Suppressor macrophage treated with lipopolysaccharide for 4 hours (primary cell): ENCODE measurements at places on chromosomes 4 and X.
A peak's percentile ranks its signal among the peaks of the same experiment; 100 is the strongest.

DNA sequence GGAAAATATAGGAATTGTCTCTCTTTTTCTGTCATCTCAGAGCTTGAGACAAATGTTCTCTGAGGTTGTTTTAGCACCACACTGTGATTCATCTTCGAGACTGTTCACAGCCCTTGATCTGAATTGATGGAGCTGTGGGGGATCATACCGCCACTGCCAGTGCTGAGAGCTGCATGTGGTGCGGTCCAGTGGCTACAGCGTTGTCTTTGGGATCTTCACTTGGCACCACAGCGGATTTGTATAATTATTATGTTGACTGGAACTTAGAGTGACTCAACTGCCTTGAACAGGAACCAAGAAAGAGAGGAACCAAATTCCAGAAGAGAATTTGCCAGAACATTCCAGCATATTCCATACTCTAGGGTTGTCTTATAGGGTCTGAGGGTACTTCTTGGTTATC lies 29.1 kb downstream of the TBL1X start:
- no peak for DNase-seq

DNA sequence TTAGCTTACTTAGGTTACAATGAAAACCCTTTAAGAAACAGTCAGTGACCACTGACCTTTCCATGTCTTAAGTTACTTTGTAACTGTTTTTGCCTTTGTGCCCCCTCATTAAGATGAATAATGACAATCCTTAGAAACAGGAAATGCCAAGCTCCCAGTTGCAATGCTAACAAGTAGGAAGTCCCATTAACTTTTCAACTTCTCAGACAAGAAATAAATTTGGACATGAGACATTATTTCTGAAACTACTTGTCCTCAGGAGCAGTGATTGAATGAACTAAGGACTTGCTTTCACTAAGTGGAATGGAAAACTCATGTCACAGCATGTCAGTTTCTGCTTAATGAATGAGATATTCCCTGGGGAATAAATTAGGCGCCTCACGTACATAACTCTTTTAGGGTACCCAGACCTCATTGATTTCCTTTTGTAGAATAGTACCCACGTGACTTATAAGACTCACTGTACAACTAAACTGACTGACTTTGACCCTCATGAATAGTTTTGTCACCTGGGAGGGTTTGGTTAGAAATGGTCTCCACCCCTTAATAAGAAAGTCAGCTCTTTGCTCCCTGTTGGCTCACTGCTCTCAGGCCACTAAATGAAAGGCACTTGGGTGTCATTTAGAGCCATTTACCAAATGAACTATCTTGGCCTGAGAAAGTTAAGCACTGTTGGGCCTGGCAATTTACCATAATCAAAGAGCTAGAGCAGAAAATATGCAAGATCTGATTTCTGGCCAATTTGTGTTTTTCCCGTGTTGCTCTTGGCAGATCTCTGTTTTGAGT lies 383.9 kb downstream of the RPA4 start:
- DNase-seq, result no peak

GRCh38 chrX:724256-724655 lies 93.7 kb downstream of the SHOX start:
- DNase-seq, result no peak

DNA sequence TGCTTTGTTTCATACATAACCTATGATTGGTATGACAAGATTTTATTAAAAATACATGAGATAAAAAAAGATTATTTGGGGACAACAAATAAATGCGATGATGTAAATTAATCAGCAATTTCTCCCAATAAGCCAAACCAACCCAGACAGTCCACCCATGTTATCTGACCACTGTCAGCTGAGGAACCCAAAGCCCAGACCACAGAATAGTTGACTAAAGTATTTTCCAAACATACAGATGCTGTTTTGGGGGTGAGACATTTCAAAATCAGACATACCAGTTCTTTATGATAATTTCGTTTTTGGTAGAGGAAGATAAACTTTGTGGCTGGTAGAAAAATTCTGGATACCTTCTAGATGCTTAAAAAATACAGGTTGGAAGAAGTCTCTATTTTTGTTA lies 650.8 kb upstream of the FAM241A start:
- no peak for DNase-seq

- no peak for DNase-seq
Measured at GRCh38 chr4:37685161-37685822, 884 bp downstream of the RELL1 start.

DNA sequence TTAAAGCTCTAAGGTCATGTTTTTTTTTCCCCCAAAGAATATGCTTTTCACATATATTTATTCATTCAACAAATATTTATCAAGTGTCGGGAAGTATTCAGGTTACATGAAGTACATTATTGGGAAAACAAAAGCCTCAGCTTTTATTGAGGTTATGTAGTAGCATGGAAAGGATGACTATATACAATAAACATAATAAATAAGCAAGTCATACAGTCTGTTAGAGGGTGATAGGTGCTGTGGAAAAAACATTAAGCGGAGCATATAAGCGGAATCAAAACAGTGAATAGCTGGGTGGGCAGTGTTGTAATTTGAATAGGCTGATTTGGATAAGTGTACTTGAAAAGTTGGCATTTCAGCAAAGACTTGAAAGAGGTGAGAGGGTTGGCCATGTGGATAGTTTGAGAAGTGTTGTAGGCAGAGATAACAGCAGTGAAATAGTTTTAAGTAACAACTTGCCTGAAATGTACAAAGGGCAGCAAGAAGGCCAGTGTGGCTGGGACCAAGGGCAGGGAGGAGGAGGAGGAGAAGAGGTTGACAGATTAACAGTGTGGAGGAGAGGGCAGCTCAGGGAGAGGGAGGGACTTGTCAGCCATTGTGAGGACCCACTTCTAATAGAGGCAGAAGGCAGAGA lies 558.7 kb downstream of the SPRY1 start:
- no peak for DNase-seq

DNA sequence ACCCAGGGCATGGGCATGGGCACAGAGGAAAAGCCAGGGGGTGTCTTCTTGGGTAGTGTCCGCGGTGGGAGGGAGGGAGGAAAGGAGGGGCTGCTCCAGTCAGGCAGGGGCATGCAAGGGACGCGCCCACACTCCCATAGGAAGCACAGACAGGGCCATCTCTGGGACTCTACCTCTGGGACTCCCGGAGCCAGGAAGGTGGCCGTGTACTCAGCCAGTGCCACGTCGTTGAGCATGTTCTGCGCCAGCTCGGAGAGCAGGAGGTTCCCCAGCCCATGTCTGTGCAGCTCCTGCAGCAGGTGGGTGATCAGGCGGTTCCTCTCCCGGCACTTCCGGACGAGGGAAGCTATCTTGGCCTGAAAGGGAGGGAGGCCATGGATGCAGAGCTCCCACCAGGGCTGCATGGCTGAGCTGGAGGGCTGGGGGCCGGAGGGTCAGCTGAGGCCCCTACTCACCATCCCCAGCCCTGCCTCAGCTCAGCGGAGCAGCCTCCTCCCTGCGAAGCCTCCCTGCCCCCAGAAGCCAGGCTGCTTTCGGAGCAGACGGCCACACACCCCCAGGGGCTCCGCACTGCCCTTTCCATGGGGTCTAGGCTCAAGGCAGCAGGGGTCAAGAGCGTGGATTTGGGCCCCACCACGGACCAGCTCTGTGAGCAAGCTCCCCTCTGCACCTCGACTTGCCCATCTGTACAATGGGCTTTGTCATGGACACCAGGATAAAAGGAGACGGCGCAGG lies 44.6 kb downstream of the C4orf50 start:
- no peak for DNase-seq

- DNase-seq, result no peak
Measured at GRCh38 chr4:1050486-1051213, 39.2 kb downstream of the FGFRL1 start.

- DNase-seq, result no peak
Measured at GRCh38 chrX:63283348-63283747, 67.8 kb downstream of the SPIN4 start.

DNA sequence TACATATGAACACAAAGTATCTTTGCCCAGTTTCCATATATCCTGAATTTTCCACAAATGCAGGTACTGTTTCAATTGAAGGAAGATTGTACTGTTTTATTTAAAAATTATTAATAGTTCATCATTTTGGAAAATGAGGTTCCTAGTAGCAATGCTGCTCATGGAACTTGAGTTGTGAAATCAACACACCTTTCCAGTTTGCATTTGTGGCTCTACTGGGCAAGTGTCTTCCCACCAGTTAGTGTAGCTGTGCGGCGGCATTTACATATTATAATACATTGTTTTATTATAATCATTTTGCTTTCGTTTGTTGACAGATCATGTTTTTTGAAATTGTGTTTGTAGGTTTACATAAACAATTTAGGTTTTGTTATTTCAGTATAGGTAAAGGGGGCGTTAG lies 2.0 kb upstream of the DDX3X start:
- no peak for DNase-seq

DNA sequence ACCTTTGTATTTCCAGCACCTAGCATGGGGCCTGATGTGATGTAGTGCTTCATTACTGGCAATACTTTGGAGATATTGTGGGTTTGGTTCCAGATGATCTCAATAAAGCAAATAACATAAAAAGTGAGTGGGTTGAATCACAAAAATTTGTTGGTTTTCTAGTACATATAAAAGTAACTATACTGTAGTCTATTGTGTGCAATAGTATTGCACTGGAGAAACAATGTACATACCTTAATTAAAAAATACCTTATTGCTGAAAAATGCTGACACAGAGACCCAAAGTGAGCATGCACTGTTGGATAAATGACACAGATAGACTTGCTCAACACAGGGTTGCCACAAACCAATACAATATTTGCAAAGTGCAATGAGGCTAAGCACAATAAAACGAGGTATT lies 17.7 kb upstream of the MGST2 start:
- no peak for DNase-seq

DNA sequence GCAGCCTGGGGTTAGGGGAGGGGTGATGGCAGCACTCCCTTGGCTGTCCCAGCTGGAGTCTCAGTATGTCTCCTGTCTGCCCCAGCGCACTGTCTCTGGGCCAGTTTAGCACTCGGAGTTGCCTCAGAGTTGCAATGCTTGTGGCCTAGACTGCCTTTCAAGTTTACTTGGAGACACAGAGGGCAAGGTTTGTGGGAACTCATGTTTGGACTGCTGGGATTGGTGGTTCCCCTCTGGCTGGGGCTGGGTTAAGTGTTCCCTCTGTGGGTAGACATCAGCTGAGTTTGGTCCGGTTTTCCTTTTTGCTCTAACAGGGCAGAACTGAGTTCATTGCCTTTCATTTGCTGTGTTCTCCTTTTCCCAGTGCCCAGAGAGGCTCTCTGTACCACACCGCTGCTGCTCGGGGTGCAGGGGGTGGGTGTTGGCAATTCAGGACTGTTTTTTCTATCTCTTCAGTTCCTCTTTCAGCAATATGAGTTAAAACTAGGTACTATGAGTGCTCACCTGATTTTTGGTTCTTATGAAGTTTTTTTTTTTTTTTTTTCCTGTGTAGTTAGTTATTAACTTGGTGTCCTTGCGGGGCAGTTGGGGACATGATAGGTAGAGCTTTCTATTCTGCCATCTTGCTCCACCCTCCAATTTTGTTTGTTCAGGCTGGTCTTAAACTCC lies 17.2 kb downstream of the RAB33B start:
- no peak for DNase-seq

- DNase-seq, result peak; percentile 20
Measured at GRCh38 chrX:49106930-49107329, 16.6 kb downstream of the GPKOW start.

- no peak for DNase-seq
Measured at GRCh38 chr4:19735012-19735411, 516.7 kb upstream of the SLIT2 start.

GRCh38 chrX:21798677-21799219 lies 40.7 kb upstream of the MBTPS2 start:
- DNase-seq, result no peak

- peak; percentile 62 for DNase-seq
Measured at GRCh38 chrX:109533631-109534030, 3.0 kb upstream of the NXT2 start.

- no peak for DNase-seq
Measured at GRCh38 chr4:20288047-20288650, 36.4 kb downstream of the SLIT2 start.

DNA sequence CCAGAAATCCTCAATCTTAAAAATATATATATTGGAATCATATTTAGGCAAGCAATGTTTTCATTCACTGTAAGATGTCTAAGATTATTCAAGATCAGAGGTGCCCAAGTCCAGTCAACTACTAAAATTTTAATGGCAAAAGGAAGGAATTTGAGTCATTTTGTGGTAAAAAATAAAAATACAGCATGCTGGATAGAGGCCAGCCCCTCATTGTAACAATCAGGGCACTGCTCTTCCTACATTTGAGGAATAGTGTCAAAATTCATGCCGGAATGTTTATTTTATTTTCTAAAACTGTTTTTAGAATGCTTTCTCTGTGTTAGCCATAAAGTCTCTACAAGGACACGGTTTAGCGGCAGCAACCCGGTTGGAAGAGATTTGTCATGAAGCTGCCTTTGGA lies 49.9 kb upstream of the SRD5A3 start:
- no peak for DNase-seq

- no peak for DNase-seq
Measured at GRCh38 chrX:56728752-56729151, 291 bp upstream of the NBDY start.

DNA sequence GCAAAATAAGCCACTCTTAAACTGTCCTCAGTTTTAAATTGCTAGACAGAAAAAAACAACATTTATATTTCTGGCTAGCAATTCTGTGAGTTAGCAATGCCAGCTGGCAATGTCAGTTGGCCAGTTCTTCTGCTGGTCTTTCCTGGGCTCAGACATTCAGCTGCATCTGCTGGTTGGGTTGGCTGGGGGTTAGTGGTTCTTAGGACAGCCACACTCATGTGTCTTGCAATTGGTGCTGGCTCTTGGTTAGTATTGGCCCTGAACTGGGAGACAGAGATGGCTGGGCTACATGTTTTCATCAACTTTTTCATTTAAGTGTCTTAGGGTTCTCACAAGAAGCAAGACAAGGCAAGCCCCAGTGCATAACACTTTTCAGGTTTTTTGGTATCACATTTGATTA lies 48.0 kb upstream of the PDLIM5 start:
- no peak for DNase-seq

DNA sequence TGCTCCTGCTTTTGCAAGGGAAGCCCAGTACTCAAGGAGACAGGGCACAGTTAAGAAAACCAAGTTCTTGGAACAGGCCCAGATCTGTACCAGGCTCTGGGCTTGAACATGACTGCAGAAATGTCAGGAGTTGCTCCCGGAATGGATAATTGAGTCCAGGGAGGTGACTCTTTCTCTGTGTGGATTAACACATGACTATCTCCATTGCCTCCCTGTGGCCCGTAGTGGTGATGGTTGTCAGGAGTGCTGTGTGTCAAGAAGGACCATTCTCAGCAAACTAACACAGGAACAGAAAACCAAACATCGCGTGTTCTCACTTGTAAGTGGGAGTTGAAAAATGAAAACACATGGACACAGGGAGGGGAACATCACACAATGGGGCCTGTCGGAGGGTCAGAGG lies 39.9 kb downstream of the CCKAR start:
- no peak for DNase-seq

DNA sequence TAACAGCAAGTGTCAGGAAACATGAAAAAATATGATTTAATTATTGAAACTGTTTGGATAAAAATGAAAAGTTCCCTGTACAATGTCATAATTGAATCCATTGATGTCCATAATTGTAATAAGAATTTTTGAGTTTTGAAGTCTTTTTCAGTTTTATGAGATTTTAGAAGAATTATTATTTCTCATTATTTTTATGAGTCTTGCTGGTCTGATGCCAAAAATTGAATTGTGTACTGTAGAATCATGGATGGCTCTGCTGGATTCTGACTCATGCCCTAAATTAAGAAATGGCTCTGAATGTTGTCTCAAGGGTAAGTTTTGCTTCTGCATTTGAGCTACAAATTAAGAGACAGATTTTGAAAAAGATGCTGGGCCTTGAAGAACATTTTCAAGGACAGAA lies 132.8 kb upstream of the MAP9 start:
- DNase-seq, result peak; percentile 57
